ENCODE measurements at places on chromosomes 11 and 22.
A peak's percentile ranks its signal among the peaks of the same experiment; 100 is the strongest.

DNA sequence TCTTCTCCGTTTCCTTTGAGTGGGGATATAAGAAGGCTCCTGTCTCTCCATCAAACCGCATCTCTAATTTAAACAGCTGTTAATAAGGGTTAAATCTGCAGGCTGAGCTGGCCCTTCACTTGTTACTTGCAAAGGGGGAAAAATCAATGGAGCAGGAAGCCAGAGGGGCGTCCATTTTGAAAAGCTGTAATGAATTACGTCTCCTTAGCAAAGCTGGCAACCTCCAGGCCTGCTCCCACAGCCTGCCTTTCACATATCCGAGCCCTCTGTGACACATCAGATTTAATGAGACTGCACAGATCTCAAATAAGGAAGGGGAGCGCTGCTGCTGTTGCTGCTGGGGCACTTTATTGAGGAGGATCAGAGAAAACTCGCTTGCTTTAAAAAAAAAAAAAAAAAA is 320.8 kb downstream of the BLID start:
- DNase-seq = no peak

GRCh38 chr22:38748487-38749136 is 7.2 kb downstream of the SUN2 start:
- DNase-seq = no peak

DNA sequence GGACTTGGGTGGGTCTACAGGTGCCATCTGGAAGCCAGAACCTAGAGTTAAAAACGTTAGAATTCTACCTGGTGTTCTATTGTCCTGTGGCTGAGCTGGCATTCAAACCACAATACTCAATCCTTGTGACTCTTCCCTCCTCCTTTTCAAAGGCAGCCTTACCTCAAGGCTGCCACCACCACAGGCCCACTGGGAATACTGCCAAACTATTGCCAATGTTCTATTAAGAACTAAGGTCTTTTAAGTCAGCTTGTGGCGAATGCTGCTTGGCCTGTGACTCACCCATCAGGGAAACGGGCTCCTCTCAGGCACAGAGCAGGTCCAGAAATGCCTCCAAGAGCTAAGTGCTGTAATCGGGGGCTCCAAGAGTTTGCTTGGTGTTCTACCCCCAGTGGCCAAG is 1008.4 kb downstream of the JRKL start:
- no peak for DNase-seq

DNA sequence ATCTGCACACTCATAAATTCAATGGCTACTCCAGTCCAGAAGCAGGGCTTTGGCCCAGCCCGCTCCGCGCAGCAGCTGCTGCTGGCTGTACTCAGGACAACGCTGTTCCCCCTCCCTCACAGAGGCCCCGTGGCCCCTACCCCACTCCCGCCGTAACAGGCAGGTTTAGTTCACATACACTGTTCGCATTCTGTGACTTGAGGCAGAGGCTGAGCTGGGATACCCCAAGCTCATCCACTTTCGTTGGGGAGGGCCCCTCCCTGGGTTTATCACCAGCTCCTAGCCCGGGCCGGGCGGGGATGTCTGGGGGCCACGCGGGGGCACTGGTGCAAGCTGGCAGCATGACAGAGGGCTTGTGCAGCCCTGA is 52.4 kb downstream of the SYT13 start:
- DNase-seq = no peak

GRCh38 chr22:35910003-35910769 is 118.4 kb downstream of the RBFOX2 start:
- peak; percentile 51 for DNase-seq

DNA sequence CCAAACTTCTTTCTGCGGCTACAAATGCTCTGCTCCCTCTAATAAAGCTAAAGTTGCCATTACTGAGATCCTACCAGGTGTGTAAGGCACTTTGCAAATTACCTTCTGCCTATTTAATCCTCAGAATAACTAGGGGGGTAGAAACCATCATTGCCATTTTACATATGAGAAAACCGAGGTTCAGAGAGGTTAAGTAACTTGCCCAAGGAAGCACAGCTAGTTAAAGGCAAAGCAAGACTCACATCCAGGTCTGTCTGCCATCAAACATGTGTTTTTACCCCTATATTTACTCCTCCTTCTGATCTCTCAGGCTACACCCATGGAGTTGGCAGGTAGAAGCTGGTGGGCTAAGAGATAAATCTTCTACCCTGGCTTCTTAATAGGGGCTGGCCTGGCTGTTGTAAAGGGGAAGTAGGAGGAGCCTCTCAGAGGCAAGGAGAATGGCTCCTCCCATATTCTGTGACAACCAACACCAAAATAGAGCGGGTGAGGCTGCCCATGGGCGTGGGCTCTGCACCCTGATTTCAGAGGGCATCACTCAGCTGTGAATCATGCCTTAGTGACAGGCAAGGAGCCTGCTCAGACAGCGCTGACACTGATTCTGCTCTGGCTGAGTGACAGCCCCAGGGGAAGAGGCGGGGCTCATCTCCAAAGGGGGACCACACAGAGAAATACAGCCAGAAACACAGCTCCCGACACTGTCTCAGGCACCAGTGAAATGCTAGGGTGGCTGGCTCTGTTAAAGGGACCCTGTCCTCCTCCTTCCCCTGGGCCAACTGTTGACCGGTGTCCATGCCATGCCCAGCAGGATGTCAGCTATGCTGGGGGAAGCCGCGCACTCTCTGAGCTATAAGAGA is 106.8 kb downstream of the ABTB2 start:
- DNase-seq = peak; percentile 84

DNA sequence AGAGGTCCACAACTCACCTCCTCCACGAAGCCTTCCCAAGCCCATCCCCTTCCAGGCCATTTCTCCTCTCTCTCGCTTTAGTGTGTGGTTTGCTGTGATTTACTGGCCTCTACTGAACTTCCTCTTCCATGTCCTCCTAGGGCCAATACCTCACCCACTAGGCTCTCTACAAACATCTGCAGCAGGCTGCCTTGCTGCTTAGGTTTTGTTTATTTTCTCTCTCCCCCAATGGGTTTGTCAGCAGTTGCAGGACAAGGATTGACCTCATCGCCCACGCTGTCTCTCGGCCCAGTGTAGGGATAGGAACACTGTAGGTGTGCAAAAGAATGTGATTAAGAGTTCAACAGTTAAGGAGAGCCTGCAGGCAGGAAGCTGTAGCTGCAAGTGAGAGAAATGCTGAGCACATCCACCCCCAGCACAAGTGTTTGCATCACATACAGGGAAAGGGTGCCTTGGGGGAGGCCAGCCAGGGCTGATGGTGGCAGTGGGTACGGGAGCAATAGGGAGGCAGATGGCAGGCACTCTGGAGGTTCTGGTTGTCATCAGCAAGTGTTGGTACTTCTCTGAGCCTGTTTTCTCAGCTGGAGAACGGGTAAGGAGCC is 1.4 kb downstream of the PC start:
- no peak for DNase-seq

Data from fibroblast of skin of back (primary cell).